ENCODE measurements at places on chromosomes 5 and 9.

DNA sequence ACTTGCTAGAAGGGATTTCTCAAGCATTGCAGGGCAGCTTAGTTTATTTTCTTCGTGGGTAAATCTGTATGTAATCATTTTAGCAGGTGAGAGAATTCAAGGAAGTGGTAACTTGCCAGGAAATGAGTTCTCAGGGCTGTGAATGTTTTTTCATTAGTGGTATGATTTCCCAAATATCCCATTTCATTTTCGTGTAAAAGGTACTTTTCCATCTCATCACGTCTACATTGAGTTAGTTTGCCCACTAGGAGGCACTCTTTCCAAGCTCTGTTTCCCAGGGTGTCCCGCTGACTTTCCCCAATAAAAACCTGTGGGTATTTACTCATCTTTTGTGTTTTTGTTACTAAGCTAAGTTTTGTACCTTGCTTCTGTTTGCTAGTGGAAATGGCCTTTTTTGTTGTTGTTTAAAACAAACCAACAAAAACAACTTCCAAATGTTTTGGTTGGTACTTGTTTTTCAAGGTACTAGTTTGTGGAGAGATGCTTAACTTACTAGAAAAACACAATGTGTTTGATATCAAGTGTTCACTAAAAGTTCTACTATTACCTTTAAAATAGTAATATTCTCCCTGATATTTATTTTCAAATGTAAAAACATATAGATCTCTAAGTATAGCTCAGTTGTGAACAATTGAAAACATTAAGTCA, 373.6 kb downstream of the ADGRV1 start:
- DNase-seq: no peak
- H3K36me3 ChIP-seq: no peaks in the 10 kb centered on the region
- no peak overlapping the region for H3K4me3 ChIP-seq
- no peak overlapping the region for H3K27ac ChIP-seq
- no peaks in the 10 kb centered on the region for H3K4me1 ChIP-seq

DNA sequence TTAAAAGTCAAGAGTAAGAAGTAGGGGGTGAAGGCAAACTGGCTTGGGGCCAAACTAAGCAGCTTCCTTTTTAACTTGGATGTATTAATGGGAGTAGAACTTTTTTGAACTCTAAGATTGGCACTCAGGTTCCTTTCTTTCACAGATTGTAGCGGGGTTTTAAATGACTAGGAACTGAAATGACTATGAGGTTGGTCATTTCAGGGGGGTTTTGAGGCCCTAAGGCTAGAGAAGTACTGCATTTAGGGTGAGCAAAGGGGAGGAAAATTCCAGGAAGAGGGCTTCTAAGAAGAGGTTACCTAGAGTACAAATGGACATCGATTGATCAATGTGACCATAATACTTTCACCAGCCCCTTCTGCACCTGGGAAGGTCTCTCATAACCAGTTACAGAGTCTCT, 381.8 kb downstream of the MLLT3 start:
- peaks cover 24% of the 10 kb centered on the region for H3K4me1 ChIP-seq
- H3K4me3 ChIP-seq: no peak overlapping the region
- H3K36me3 ChIP-seq: no peaks in the 10 kb centered on the region
- H3K27ac ChIP-seq: no peak overlapping the region
- H3K27me3 ChIP-seq: peaks cover 9% of the 10 kb centered on the region
- DNase-seq: no peak

- no peaks in the 10 kb centered on the region for H3K36me3 ChIP-seq
- H3K4me3 ChIP-seq: no peak overlapping the region
- H3K27ac ChIP-seq: no peak overlapping the region
- H3K4me1 ChIP-seq: no peaks in the 10 kb centered on the region
- no peak for DNase-seq
Measured at GRCh38 chr5:111172504-111172903, 51.7 kb upstream of the CAMK4 start.

- no peak for DNase-seq
- no peak overlapping the region for H3K4me3 ChIP-seq
- no peaks in the 10 kb centered on the region for H3K4me1 ChIP-seq
- H3K27me3 ChIP-seq: peaks cover 15% of the 10 kb centered on the region
- H3K27ac ChIP-seq: no peak overlapping the region
Measured at GRCh38 chr5:127370631-127371030, 80.0 kb downstream of the MEGF10 start.

GRCh38 chr9:87803623-87804345, 77.9 kb downstream of the CTSL start:
- no peak overlapping the region for H3K27ac ChIP-seq
- no peak overlapping the region for H3K4me3 ChIP-seq
- no peak for DNase-seq

- no peak for DNase-seq
- H3K27me3 ChIP-seq: no peaks in the 10 kb centered on the region
- H3K4me1 ChIP-seq: peaks cover 31% of the 10 kb centered on the region
- H3K36me3 ChIP-seq: peaks cover 51% of the 10 kb centered on the region
- no peak overlapping the region for H3K27ac ChIP-seq
- no peak overlapping the region for H3K4me3 ChIP-seq
Measured at GRCh38 chr5:39024005-39024404, 50.2 kb downstream of the RICTOR start.

DNA sequence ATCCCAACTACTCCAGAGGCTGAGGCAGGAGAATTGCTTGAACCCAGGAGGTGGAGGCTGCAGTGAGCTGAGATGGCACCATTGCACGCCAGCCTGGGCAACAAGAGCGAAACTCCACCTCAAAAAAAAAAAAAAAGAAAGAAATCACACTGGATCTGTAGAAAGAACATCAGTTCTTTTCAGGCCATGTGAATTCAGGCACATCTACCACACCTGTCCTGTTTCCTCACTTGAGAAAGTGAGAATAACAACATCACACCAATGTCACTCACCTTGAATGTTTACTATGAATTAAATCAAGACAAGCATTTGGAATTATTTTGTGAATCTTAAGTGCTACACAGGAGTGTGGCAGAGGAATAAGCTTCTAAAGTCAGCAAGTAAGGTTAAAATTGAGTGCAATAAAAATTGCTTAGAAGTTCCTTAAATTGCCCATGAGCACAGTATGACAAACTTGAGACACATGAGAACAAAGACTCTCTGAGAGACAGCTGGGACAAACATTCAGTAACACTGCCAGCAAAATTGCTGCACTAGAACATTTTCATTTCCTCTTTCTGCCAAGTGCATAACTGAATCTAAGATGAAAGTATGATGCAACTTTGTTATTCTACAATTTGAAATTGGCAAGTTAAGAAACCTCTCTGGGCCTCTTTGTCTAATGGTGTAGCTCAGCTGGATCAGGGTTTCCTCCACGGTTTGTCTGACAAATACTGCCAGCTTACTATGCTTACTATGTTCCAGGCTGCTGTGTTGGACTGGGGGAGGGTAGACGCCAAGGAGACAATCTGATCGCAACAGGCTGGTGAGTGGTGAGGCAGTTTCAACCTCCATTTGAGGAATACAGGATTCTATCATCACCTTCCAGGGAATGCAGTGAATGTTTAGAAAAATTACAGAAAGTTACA, 1.9 kb upstream of the RIC1 start:
- peak overlapping the region; percentile 91 for H3K4me3 ChIP-seq
- peak overlapping the region; percentile 100 for H3K27ac ChIP-seq
- H3K36me3 ChIP-seq: peaks cover 38% of the 10 kb centered on the region
- DNase-seq: peak; percentile 41
- H3K27me3 ChIP-seq: no peaks in the 10 kb centered on the region

DNA sequence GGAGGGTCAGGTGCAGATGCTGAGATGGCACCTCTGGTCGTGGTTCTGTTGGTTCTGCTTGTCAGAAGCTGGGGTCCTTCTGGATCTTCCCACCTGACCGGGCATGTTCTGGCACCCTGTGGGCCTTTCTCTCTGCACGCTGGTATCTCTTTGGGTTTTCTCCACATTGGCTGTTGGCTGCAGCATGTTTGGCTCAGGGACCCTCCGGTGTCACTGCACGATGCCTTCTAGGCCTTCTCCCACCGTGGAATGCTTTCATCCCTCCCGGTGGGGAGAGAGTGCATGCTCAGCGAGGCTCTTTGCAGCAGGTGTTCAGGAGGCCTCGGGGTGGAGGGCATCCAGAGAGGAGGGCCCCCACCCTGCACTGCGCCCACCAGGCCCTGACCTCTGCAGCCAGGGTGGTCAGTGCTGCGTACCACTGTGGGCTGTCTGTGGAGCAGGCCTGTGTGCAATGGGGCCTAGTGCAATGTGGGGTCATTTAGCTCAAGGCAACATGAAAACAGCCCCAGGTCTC, 119.4 kb downstream of the WNK2 start:
- H3K27ac ChIP-seq: no peak overlapping the region
- H3K4me3 ChIP-seq: no peak overlapping the region
- no peaks in the 10 kb centered on the region for H3K36me3 ChIP-seq
- H3K27me3 ChIP-seq: peaks cover 4% of the 10 kb centered on the region

DNA sequence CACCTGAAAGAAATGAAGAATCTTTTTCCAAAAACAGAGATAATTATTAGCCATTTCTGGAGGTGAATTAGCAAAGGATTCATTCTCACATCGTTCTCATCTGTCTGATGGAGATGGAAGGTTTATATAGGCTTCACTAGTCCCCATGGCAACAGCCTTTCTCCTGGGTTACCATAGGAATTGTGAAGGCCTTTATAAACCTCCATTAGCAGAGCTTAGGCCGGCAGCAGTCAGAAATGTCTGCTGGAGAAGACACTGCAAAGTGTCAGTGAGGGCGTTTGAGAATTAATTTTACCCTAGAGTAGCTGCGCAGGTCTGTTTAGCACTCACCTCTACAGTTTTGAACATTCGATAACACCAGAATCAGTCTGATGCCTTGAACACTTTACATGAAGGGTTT, 290.4 kb upstream of the NR4A3 start:
- H3K27ac ChIP-seq: no peak overlapping the region
- no peaks in the 10 kb centered on the region for H3K4me1 ChIP-seq
- no peak overlapping the region for H3K4me3 ChIP-seq
- no peaks in the 10 kb centered on the region for H3K27me3 ChIP-seq
- H3K36me3 ChIP-seq: no peaks in the 10 kb centered on the region

GRCh38 chr5:177595991-177596774, 3.7 kb upstream of the B4GALT7 start:
- no peaks in the 10 kb centered on the region for H3K27me3 ChIP-seq
- DNase-seq: no peak
- peaks cover 38% of the 10 kb centered on the region for H3K4me1 ChIP-seq
- H3K4me3 ChIP-seq: no peak overlapping the region

GRCh38 chr5:66144834-66145390, 812 bp downstream of the SREK1 start:
- peak overlapping the region; percentile 99 for H3K4me3 ChIP-seq
- H3K4me1 ChIP-seq: peaks cover 35% of the 10 kb centered on the region
- H3K36me3 ChIP-seq: peaks cover 18% of the 10 kb centered on the region
- DNase-seq: no peak

DNA sequence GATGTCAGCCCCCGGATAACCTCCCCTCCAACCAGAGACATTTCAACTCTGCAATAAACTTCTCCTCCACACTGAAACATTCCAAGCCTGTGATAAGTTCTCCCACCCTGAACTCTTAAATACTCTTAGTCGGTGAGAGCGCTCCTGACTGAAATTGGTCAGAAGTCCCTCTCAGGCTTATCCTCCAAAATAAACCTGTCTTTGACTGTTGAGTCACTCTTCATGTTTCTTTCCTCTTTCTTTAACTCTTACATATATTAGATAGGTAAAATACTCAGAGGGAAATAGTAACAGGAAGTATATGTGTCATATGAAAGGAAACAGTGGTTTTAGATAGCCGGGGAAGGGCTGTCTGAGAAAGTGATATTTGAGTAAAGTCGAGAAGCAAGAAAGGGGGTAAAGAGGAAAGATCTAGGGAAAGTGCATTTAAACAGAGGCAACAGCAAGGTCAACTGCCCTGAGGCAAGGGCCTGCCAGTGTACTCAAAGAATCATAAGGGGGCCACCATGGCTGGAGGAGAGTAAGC, 11.0 kb upstream of the FAM81B start:
- H3K27ac ChIP-seq: no peak overlapping the region
- no peak overlapping the region for H3K4me3 ChIP-seq
- H3K36me3 ChIP-seq: no peaks in the 10 kb centered on the region
- H3K4me1 ChIP-seq: peaks cover 7% of the 10 kb centered on the region
- no peak for DNase-seq

DNA sequence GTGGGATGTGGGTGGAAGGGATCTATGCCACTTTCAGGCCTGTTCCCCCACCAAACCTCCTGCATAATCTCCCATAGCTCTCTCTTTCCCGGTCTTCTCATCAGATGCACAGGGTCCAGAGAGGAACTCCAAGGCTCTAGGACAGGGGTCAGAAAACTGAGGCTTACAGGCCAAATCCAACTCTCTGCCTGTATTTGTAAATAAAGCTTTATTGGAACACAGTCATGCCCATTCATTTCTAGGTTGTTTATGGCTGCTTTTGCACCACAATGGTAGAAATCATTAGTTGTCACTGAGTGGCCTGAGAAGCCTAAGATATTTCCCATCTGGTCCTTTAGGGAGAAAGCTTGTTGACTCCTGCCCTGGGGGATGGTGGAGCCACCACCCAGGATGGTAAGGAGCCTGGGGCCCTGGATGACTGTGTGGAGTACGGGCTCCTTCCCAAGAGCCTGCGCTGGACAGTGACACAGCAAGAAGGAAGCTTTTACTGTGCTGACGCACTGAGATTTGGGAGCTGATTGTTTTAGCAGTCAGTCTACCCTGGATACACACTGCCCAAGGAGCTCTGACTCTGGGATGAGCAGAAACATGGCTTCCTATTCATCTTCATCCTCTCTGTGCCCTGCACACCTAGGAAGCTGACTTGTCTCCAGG, 64.0 kb upstream of the RAPGEF1 start:
- H3K27me3 ChIP-seq: peaks cover 25% of the 10 kb centered on the region
- H3K36me3 ChIP-seq: no peaks in the 10 kb centered on the region
- H3K4me1 ChIP-seq: no peaks in the 10 kb centered on the region
